ENCODE measurements at places on chromosomes 6 and 20.

DNA sequence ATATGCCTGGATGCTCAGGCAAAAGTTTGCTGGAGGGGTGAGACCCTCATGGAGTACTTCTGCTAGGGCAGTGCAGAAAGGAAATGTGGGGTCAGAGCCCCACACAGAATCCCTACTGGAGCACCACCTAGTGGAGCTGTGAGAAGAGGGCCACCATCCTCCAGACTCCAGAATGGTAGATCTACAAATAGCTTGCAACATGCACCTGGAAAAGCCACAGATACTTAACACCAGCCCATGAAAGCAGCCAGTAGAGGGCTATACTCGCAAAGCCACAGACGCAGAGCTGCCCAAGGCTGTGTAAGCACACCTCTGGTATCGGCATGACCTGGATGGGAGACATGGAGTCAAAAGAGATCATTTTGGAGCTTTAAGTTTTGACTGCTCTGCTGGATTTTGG is 60.7 kb upstream of the GJE1 start:
- DNase-seq = peak; percentile 45

GRCh38 chr6:75611011-75611701 is 9.5 kb downstream of the SENP6 start:
- no peak for DNase-seq

- DNase-seq = no peak
These were observed 32.7 kb upstream of the SAMHD1 start for GRCh38 chr20:36984257-36984638.

DNA sequence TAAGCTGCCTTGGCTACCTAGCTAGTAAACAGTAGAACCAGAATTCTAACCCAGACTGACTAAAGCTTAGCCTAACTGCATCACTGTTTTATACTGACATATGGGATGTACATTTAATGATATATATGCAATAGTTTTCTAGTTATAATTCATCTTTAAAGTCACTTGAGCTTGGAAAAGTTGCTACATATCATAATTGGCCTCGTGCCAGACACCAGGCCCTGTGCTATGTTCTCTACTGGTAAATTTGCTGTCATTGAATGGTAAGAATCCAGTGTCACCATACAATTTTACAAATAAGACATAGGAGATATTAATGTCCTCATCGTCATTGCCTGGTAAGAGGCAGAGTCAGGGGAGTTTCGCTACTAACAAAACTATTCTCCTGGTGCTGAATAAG is 396.8 kb downstream of the CDKAL1 start:
- no peak for DNase-seq

DNA sequence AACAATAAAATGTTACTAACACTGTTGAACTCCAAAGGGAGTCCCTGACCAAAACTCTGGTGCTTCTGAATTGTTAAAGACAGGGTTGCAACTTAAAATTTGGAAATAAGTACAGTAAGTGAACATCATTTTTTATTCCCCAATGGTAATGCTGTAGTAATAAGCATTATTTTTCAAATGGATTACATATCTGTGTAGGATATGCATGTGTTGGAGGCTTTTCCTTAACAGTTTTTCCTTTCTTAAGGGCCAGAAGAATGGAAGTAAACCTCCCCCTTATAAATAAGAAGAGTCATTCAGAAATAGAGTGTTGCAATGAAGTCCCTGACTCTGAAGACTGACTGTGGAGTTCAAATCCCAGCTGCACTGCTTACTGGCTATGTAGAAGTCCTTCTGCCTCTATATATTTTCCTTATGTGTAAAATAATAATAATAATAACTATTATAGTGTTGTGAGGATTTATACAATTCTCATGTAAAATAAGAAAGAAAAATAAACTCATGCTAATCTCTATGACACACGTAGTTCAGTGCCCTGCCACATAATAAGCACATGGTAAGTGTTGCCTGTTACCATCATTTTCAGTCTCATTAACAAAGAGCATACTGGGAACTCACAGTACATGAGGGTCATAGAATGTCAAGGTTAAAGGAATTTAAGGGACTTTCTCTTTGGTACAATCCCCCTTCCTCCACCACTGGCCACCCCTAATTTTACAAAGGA is 129.8 kb upstream of the SMLR1 start:
- DNase-seq = no peak

All from ELF-1 (cell line).